ENCODE measurements at places on chromosomes 16 and 17.

- no peak for DNase-seq
Observed at GRCh38 chr16:36336-36984, 16.9 kb downstream of the POLR3K start.

DNA sequence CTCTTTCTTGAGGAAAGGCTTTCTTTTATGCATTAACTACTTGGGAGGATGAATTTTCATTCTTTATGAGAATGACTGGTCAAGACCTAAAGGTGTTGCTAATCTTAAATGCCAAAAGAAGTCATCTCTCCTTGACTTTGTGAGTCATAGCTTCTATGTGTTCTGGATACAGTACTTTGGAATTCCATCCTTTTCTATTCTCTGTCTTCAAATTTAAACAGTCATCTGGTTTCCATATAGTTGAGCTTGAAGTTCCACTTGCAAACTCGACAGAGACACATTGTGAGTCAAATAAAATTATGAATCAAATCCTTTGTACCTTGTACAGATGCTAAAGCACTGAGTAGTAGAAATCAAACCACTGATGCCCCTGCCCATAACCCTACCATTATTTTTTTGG, 271.9 kb upstream of the PMFBP1 start:
- DNase-seq, result no peak

DNA sequence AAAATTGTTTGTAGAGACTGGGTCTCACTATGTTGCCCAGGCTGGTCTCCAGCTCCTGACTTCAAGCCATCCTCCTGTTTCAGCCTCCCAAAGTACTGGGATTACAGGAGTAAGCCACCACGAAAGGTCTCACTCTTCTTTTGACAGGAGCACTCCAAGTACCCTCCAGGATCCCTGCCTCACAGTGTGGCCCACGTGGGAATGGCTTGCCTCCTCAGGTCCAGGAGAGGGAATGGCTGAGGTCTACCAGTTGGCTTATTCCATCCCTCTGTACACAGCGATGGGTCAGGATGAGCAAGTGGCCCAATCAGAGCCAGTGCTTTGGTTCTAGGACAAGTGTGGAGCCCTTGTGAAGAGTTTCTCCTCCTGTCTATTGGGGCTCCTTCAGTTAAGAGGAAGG, 73.7 kb upstream of the ZNF423 start:
- no peak for DNase-seq

GRCh38 chr17:61396586-61397085, 3.0 kb upstream of the TBX2 start:
- DNase-seq, result no peak

- DNase-seq, result peak; percentile 40
Observed at GRCh38 chr16:4790871-4791270, 2.7 kb upstream of the SEPTIN12 start.

GRCh38 chr17:42474276-42474675, 15.6 kb downstream of the ATP6V0A1 start:
- DNase-seq, result no peak

DNA sequence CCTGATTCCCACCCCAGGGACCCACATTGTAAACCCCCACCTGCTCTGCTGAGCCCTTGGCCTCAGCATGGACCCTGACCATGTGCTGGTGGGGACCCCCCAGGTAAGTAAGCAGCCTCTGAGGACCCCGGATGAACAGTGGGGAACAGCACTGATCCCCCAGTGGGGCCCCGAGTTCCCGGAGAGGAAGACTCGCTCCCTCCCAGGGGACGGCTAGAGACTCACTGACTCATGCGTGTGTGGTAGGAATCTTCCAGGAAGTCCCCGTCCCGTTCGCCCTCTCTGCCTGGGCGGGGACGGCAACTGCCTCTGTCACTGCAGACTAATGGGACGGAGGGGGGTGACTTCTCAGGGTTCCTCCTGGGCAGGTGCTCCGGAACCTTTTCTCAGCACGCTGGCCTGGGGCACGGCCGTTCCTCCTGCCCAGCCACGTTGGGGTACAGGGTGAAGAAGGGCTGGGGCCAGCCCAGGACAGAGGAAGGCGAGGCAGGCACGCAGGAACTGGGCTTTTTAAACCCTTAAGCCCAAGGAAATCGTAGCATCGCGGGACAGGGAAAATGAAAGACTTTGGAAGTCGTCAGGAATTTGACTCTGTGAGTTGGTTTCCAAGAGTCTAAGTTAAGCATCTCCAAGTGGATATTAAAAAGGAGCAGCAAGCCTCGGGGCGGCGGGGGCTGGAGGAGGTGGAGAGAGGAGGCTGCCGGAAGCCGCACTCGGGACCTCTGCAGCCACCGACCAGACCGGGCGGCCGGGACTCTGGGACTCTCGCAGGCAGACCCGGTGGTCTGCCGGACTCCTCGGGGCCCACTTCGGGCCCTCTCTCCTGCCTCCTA, 178.7 kb downstream of the SEC14L1 start:
- DNase-seq, result peak; percentile 89

GRCh38 chr17:58228679-58229078, 9.6 kb upstream of the MKS1 start:
- DNase-seq, result no peak

- no peak for DNase-seq
Observed at GRCh38 chr17:72988451-72988850, 104.0 kb downstream of the SLC39A11 start.

DNA sequence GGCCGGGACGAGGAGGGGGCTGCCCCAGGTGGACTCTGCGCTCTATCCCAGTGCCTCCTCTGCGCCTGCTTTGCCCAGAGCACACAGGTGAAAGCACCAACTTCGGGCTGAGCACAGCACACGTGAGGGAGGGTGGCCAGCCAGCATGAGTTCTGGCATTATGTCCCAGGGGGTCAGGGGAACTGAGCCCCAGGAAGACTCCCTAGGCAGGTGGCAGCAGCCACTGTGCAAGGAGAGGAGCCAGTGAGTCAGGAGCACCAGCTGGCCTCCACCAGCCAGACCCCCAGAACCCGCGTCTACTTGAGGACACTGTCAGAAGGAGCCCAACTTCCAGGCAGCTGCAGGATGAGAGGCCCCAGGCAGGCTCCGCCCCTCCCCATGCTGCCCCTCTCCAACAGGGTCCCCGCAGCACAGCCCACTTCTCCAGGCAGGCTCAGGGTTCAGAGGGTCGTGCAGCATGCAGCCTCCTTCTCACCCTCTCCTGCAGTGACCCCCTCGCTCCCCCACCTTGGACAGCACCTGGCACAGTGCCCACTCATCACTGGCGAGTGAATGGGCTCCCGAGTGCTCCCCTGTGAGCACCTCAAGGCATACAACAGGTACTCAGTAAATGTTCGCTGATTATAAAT, 44.2 kb upstream of the RASD1 start:
- DNase-seq, result no peak

GRCh38 chr16:12062343-12063003, 85.9 kb downstream of the SNX29 start:
- DNase-seq, result peak; percentile 86

- no peak for DNase-seq
Observed at GRCh38 chr17:15913826-15914225, 31.1 kb upstream of the ADORA2B start.

DNA sequence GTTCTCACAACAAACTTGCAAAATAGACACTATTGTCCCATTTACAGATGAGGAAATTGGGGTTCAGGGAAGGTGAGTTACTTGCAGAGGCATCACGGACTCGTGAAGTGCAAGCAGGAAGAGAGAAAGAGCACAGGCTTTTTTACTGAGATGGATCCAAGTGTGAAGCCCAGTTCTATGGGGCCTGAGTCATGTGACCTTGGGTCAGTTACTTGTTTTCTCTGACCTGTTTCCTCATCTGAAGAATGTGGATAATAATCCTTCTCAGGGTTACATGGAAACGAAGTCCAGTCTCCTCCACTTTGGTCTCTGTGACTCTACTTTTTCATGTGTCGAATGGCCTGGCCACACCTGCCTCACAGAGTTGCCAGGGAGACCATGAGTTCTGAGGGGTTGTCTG, 134.4 kb downstream of the SPACA3 start:
- no peak for DNase-seq

DNA sequence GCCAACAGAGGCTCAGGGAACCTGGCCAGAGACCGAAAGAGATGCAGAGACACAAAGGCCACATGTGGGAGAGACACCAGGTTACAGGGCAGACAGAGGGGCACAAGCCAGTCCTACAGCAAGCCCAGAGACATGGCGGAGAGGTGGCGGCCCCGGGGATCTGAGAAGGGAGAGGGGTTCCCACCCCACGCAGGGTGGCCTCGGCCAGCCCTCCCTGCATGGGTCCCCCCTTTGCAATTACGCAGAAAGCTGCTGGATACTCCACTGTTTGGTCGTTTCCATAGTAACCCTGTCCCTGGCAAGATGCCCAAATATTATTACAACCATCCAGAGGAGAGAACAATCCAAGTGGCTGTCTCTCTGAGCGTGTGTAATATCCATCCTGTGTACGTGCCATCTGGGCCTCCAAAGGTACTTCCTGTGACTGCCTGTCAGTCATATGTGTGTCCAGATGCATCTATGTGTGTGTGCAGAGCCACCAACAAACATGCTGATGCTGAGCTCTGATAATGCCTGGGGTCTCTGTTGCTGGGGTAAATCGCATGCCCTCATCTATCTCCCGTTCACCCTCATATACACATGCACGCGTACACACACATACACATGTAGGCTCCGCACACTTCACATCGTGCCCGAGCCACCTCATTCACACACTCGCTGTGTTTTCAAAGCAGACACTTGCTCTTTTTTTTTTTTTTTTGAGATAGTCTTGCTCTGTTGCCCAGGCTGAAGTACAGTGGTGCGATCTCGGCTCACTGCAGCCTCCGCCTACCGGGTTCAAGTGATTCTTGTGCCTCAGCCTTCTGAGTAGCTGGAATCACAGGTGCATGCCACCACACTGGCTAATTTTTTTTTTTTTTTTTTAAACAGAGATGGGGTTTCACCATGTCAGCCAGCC, 5.5 kb downstream of the PCGF2 start:
- peak; percentile 31 for DNase-seq

GRCh38 chr17:37025238-37025637, 76.5 kb downstream of the AATF start:
- DNase-seq, result no peak

DNA sequence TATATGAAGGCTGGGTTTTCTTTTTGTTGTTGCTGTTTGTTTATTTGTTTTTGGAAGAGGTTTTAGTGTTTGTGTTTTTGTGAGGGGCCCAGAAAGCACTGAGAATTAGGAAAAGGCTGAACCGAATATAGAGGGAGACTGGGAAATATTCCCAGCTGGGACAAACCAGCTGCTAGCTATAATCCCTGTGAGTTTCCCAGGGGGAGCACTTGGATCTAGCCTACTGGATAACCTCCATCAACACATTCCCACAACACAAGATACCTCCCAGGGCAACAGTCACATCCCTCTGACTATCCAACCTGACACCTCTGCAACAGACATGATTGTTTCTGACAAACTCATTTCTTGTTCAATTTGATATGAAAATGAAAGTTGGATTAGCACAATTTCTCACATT, 16.7 kb downstream of the CDH11 start:
- DNase-seq, result no peak

DNA sequence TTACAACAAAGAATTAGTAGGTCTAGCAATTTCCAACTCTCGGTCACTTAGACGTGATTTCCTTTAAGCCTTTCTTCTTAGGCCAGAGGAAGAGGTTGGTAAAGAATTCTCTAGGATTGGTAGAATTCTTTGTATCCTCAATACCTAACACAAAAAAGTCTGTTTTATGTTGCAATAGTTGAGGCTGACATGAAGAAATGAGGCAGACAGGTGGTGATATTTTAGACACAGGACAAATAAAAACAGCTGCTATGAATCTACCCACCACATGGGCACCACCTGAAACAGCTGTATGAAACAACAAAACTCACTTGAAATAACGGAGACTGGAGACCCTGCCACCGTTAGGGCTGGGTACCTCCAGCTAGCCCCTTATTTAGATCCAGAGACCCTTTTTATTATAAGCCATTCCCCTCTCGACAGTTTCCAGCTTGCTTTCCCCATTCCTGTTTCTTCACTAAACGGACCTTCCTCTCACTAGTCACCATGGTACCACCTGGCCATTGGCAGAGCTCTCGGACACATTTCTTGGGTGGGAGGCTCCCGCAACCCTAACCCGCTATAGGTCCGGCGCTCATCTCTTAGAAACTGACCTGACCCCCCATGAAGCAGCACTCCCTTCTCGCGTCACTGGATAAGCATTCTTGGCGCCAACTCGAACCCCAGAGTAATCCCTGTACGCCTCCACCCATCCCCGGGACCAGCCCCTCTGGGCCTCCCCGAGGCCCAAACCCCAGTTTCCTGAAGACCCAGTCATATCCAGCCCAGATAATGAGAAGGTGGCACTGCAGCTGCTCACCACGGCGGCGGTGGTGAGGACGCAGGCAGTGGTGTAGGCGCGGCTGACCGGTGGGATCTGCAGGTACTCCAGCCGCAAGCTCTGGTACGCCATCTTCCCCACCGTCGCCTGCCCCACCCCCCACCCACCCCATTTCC, at the start of gene DERL2:
DERL2 (minus strand) TSS at position 909 of the 936 bp plus-strand sequence; CDS start at position 892, 17 bp downstream.
- DNase-seq, result peak; percentile 13

DNA sequence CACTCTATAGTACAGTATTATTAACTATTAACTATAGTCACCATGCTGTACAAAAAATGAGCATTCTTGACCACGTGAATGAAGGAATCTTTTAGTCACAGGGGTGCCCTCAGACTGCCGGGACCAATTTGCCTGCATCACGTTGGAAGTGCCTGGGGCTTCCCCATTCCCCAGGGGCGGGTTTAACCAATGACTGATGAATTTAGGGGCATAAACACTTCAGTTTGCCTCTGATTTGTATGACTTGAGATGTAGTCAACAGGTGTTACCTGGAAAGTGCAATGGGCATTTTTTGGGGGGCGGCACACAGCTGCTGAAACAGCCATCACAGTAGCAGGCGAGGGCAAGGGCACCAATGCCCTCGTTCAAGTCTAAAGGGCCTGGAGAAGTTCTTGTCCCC, 8.7 kb upstream of the PYY start:
- no peak for DNase-seq

DNA sequence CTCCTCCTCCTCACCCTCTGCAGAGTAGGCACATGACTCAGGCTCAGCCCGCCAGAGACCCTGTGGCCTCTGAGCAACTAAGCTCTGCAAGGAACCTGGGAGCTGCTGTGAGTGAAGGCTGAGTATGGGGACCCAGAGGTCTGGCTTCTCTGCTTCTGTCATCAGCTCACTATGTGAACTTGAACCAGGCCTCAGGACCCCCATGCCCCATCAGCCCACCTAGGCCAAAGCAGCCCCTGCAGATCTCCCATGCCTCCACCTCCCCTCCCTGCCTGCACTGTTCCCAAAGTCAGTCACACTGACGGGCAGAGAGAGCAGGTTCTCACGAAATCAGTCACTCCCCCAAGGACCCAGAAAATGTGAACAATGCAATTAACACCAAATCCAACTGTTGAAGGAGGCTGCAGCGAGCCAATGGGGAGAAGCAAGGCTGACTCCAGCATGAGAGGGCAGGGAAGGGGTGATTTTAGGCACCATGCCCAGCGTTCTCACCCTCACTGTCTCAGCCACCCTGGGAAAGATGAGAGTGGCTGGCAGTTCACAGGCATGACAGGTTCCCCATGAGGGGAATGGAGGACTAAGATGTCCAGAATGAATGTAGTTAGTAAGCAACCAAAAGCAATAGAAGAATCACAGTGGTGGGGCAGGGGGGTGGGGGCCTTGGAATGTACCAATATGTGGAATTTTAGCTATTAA, 60.6 kb downstream of the BEAN1 start:
- DNase-seq, result no peak

- DNase-seq, result no peak
Observed at GRCh38 chr17:68385490-68386215, 71.6 kb downstream of the WIPI1 start.
